ENCODE measurements at places on chromosomes 16 and 17.

DNA sequence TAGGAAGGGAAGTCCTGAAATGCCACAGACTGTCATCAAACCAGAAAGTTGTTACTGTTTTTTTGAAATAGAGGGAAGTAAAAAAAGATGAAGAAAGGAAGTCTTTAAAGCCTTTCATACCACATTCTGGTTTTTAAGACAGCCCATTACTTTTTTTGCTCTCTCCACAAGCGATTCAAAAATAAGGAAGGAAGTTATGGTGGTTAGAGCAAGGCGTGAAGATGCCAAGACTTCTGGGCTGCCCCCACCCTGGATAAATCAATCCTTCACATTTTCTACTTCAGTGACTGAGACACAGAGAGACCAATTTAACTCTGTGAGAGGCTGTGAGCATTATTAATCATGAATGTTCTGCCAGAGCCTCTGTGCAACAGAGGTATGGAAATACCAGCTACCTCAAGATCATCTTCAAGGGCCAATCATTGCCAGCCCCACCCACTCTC is 82.3 kb upstream of the BCAR1 start:
- DNase-seq = no peak

DNA sequence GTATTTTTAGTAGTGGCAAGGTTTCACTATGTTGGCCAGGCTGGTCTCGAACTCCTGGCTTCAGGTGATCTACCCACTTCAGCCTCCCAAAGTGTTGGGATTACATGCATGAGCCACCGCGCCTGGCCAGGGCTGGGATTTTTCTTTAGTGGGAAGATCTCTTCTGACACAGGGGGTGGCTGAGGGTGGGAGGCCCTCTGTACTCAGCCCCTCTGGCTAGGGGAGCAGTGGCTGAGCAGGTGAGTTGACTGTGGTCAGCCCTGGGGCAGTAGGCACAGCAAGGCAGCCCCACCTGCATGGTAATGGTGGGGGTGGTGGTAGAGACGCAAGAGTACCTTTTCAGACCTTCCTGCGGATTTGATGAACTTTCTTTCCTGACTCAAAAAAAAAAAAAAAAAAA is 12.3 kb upstream of the GPRC5B start:
- DNase-seq = no peak

GRCh38 chr16:53082509-53082908 is 27.7 kb downstream of the CHD9 start:
- DNase-seq = no peak

GRCh38 chr17:80428363-80428762 is 13.4 kb downstream of the ENDOV start:
- DNase-seq = no peak

DNA sequence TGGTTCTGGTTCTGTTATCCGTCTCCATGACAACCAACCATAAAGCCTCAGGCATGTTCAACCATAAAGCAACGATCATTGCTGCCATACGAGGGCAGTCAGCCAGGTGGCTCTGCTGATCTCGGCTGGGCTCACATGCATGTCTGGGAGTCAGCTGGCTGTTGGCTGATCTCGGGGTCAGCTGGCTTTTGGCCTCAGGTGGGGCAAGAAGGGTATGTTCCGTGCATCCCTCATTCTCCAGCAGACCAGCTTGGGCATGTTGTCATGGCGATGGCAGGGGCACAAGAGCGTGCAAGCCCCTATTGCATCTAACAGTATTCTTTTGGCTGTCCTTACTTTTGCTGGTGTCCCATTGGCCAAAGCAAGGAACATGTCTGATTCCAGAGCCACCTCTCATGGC is 86.2 kb downstream of the ABCC6 start:
- DNase-seq = no peak

- peak; percentile 78 for DNase-seq
Observed at GRCh38 chr17:19448341-19449268, 37.6 kb downstream of the RNF112 start.

- DNase-seq = no peak
Observed at GRCh38 chr16:5502944-5503343, 405.3 kb upstream of the EEF2KMT start.

DNA sequence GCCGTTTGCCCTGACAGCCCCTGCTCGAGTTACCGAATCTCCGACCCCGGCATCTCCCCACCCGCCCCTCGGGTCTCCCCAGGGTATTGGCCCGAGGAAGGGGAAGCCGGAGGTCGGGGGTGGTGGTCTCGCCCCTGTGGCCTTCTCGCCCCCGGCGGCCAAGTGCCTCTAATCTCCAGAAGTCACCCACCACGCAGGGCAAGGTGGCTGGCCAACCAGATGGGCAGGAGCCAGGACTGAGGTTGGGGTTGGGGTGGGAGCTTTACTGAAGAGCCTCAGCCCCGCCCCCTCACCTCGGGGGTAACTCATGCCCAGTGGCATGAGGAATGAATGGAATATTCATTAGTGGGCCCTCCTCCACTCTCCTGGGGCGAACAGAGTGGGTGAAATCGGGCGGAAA is 637 bp downstream of the DHRS11 start:
- no peak for DNase-seq

DNA sequence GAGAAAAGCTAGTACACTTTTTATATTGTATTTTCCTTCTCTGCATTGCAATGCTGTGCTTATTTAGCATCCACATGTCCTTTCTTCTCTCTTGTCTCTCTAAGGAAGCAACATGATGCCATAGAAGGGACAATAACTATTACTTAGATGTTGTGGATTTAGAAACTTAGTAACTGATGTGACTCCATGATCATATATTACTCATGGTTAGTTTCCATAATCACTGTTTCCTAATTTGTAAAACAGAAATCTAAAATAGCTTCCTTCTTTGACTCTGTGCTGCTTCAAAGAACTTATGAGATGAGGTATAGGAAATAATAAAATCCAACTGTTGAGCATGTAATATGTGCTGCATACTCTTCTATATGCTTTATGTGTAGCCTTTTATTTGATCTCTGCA is 6.6 kb upstream of the ABCA5 start:
- no peak for DNase-seq

GRCh38 chr17:72387969-72388368 is 267.1 kb downstream of the SOX9 start:
- no peak for DNase-seq

GRCh38 chr16:5709889-5710288 is 612.3 kb upstream of the EEF2KMT start:
- no peak for DNase-seq

- no peak for DNase-seq
Observed at GRCh38 chr17:66840061-66840460, 5.1 kb downstream of the CACNG5 start.

GRCh38 chr17:6196355-6196754 is 126.2 kb downstream of the WSCD1 start:
- DNase-seq = no peak

DNA sequence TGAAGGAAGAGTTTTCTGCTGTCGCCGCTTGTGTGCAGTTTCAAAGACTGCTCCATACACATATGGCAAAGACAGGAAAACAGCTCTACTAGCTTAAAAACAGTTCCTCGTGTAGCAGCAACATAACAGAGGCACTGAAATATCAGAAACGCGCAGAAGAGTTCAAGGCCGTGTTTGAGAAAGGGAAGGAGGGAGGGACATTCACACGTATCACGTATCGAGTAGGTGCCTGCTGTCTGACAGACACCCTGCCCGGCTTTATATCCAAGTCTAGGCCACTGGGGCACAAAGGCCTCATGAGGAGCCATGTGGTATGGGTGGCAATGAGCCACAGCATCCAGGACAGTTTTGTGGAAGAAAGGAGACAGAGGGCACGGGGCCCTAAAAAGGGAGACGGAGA is 50.3 kb downstream of the PLXDC1 start:
- no peak for DNase-seq

DNA sequence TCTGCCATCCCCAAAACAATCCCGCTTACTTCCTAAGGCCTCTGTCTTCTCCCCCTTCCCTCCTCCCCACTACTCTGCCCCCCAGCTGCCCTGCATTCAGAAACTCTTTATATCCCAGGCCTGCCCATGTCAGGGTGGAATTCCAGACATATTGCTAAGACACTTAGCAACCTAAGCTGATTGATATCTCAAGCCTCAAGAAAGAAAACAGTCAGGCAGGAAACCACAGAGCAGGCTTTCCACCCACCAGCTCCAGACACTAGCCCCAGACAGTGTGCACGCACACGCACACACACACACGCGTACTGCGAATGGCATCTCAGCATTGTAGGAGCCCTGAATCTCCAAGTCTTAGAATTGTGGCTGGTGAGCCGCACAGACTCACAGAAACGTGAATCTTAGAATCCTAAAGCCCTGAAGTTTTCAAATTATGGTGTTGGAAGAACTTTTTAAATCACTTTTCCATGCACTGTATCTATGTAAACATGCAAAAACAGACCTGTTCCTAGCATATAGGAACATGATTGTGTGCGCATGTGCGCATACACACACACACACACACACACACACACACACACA is 8.8 kb upstream of the LPCAT2 start:
- DNase-seq = peak; percentile 96

GRCh38 chr17:14545156-14545906 is 244.4 kb downstream of the HS3ST3B1 start:
- no peak for DNase-seq

DNA sequence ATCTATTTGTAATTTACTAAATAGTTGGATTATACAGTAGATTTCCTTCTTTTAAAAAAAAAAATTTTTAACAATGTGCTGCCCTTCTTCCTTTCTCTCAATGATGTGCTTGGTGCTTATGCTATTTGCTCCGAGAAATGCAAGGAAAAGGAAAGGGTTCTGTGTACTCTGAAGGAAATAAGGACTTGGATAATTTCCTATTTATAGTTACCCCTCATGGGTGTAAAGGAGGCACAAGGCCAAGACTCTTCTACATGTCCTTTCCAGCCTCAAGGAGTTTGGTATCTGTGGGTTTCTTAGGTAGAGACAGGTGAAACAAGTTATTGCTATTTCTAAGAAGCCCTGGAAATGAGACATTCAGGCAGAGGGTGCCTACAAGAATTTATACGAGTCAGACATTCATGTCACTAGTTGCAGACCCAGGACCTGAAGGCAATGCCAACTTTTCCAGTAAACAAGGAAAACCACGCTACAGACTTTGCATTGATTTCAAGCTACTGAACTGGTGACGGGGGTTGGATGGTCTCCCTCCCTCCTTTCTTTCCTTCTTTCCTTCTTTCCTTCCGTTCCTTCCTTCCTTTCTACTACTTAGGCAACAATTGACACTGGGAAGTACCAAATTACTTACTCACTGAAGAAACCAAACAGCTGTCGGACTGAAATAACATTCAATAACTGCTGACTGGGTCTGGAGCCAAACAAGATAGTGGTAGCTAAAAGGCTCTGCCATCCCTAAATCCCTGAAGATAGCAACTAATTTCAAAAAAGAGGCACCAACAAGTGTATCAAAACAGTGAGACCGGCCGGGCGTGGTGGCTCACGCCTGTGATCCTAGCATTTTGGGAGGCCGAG is 33.8 kb upstream of the GHDC start:
- DNase-seq = no peak

- DNase-seq = no peak
Observed at GRCh38 chr16:9932919-9933653, 249.1 kb downstream of the GRIN2A start.

DNA sequence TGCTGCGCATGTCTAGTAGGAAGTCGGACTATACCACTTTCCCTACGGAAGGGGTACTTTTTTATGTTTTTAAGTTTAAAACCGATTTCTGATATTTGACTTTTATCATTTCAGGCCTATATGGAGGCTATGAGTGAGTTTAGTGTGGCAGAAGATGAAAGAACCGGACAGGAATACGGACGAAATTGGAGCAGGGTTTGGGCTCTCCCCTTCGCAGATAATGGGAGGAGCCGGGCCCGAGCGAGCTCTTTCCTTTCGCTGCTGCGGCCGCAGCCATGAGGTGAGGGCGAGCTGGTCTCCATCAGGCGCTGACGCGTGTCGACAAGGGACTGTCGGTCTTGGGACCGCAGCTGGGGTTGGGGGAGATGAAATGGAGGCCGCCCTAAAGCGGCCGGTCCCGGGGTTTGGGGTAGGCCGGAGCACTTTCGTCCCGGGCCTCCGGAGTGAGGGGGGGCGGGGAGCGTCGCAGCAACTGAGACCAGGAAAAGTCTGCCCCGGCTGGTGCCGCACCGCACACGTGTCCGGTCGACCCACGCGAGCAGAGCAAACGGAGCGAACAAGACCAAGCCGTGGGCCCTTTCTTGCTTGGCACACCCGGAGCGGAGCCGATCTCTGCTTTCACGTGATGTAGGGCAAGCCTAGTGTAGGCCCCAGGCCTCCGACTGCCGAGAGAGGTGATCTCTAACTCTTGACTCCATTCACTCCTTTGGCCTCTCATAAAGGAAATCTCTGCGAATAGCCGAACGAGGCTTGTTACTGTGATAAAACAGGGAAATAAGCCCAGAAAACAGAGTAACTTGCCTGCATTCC is at the start of gene RPL19:
Gene RPL19, plus strand, starts transcription at position 214 of the 810 bp plus-strand sequence. Its CDS starts 62 bp downstream, at position 276.
- peak; percentile 72 for DNase-seq

DNA sequence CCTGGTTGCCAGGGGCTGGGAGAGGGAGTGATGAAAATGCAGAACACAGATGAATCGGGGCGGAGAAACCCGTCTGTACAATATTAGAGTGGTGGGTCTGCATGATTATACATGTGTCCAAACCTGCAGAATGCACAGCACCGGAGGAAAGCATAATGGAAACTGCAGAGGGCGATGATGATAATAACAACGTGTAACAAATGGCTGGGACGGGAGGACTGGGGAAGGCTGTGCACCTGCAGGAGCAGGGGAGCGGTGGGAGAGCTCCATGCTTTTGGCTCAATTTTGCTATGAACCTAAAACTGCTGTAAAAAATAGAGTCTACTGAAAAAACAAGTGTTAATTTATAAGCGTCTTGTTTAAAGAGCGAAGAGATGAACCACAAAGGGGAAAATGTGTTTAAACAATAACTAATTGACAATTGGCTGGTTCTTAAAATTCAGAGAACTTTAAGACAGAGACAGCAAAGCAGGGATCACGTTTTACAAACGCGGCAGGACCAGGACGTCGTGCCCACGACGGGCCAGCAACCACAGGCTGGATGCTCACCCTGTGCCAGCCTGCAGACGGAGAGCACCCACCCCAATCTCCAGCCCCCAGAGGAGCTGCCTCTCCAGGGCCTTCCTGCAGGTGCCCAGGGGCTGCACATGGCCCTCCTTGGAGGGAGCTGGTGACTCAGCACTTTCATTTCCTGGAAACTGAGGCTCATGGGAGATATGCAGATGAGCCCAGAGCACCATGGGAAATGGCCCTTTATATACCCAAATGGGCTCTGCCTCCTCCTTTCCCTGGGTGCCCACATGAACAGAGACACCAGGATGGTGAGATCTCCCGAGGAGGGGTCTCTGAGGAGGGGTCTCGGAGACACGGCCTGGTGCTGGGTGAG is at the start of gene TEX19:
Gene TEX19, plus strand, starts transcription at position 783 of the 886 bp plus-strand sequence. CDS start 2,904 bp downstream, outside the sequence.
- DNase-seq = no peak
